ENCODE measurements at places on chromosomes 1 and 21.

DNA sequence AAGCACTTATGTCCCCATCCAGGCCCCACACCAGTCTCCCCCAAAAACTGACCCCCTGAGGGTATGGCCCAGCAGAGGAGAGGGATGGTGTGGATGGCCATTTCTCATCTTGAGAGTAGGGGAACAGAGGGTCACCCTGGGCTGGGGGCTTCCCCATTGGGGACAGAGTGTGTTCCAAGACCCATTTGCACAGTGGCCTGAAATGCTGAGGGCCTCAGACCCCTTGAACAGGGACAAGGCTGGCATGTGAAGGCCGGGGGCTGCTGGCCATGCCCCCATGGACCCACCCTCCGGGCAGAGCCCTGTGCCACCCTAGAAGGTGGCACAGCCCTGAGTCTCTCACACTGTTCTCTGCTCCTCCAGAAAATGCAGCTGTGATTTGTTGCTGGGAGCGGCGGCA is 8.0 kb downstream of the CTRC start:
- no peaks in the 10 kb centered on the region for H3K36me3 ChIP-seq
- no peaks in the 10 kb centered on the region for H3K4me1 ChIP-seq
- H3K27ac ChIP-seq, result no peak overlapping the region

- DNase-seq, result no peak
- no peaks in the 10 kb centered on the region for H3K36me3 ChIP-seq
- no peak overlapping the region for H3K27ac ChIP-seq
- no peak overlapping the region for H3K4me3 ChIP-seq
Observed at GRCh38 chr1:232650845-232651244, 20.9 kb upstream of the SIPA1L2 start.

DNA sequence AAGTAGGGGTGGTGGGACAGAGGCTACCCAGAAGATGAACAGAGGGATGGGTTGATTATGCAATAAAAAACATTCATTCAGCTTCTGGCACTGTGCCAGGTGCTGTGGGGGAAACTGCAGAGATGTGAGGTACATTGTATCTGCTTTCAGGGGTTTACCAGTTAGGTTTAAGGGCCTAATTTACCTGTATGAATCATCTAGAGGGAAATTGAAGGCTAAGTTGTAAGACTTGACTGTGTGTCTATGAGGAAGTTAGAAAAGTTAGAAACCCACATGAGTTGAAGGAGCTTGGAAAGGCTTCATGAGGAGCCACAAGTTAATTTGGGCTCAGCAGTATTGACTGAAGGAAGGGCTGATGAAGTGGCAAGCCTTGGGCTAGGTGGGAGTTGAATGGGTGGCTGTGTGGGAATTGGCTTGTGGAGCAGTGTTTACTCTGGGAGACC is 36.7 kb upstream of the APOBEC4 start:
- H3K27ac ChIP-seq, result no peak overlapping the region
- no peaks in the 10 kb centered on the region for H3K27me3 ChIP-seq
- H3K4me1 ChIP-seq, result no peaks in the 10 kb centered on the region
- no peak for DNase-seq

GRCh38 chr1:15371610-15372545 is 37.8 kb upstream of the EFHD2 start:
- H3K27ac ChIP-seq, result no peak overlapping the region
- no peak for DNase-seq
- H3K4me3 ChIP-seq, result no peak overlapping the region
- H3K36me3 ChIP-seq, result no peaks in the 10 kb centered on the region
- H3K4me1 ChIP-seq, result no peaks in the 10 kb centered on the region

DNA sequence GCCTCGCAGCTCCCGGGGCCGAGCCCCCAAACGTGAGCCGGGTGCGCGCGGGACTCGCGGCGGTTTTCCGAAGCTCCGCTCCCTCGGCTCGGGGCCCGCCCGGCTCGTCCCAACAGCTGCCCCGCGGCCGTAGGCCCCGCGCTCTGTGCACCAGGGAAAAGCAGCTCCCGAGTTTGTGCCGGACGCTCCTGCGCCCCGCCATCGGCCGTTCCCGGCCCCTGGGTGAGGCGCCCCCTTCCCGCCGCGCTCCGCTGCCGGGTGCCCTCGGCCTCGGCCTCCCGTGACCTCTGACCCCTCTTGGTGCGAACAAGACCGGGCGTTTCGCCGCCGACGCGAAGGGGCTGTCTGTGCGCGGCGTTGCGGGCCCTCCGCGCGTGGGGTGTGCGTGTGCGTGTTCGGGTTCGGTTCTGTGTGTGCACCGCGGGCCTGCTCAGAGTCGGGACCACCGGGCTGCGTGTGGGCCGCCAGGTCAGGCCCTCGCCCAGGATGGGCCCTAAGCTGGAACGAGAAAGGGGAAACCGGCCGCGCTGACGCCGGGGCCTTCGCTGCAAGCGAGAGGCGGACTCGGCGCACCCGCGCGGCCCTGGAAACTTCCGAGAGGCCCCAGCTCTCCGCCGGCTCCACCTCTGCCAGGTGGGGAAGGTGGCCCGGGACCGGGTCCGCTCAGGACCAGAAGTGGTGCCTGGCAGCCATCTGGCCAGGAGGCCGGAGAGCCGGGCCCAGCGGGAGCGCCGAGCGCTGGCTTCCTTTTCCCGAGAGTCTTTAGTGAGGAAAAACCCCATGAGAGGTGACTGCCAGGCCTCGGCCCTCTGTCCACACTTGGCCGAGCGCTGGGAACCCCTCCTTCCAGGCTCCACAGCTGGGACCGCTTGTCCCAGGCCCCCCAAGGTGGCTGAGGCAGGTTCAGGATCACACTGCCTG is 1.9 kb downstream of the PRDM16 start:
- peaks cover 56% of the 10 kb centered on the region for H3K4me1 ChIP-seq
- peak; percentile 40 for DNase-seq
- H3K27ac ChIP-seq, result peak overlapping the region; percentile 99
- no peaks in the 10 kb centered on the region for H3K27me3 ChIP-seq

GRCh38 chr21:44530221-44530902 is 9.6 kb downstream of the KRTAP10-1 start:
- no peaks in the 10 kb centered on the region for H3K36me3 ChIP-seq
- H3K27ac ChIP-seq, result no peak overlapping the region
- H3K4me1 ChIP-seq, result no peaks in the 10 kb centered on the region

DNA sequence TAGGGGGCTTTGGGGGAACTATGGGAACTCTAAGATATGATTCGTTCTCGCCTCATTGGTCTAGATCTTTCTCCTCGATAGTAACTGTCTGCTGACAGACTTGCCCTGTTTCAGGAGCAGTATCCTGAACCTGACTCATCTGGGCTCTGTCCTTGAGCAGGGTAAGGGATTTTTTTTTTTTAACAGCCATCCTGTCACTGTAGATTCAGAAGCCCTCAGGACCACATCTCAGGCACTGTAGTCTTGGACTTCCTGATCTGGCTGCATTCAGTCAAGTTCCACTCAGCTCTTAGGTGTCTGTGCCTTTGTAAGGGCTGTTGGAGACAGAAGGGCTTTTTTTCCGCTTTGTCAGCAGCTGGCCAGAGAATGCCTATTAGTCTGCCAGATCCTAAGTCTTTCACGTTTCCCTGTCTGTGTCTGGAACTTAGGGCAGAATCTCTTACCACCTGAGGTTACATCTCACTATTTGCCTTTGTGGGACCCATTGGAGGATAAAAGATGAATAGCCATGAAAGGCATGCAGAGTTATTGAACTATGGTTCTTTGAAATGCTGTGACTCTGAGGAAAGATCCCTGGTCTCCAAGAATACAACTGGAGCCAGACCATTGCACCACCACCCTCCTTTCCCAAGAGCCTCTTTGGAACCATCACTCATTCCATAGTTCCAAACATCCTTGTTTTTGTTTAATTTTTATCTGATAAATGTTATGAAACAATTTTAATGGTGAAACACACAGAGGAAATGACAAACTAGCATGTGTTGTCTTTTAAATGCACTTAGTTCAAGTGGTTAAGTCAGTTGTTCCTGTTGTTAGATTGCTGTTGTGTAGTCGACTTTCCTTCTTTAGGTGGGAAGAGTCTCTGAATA is 49.7 kb upstream of the MACF1 start:
- DNase-seq, result peak; percentile 81
- H3K4me3 ChIP-seq, result no peak overlapping the region
- H3K4me1 ChIP-seq, result peaks cover 95% of the 10 kb centered on the region
- no peaks in the 10 kb centered on the region for H3K27me3 ChIP-seq

DNA sequence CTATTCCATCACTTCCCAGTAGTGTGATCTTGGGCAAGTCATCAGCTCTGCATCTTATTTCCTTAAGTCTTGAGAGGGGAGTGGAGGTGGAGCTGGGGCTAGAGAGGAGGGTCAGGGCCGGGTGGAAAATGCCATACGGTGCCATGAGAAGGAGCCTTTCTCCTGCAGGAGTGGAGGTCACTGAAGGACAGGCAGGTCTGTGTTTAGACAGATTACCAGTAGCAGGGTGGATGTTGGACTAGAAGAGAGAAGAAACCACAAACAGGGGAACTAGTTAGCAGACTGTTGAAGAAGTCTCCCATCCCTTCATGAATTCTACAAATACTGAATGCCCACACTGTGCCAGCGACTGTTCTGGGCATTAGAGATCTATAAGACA is 13.9 kb upstream of the CPT2 start:
- peaks cover 5% of the 10 kb centered on the region for H3K4me1 ChIP-seq
- H3K36me3 ChIP-seq, result no peaks in the 10 kb centered on the region
- no peak overlapping the region for H3K27ac ChIP-seq
- DNase-seq, result no peak

GRCh38 chr1:51861669-51862068 is 16.9 kb downstream of the NRDC start:
- no peaks in the 10 kb centered on the region for H3K36me3 ChIP-seq
- H3K27ac ChIP-seq, result no peak overlapping the region
- H3K4me1 ChIP-seq, result no peaks in the 10 kb centered on the region
- no peak for DNase-seq
- no peak overlapping the region for H3K4me3 ChIP-seq
- no peaks in the 10 kb centered on the region for H3K27me3 ChIP-seq

DNA sequence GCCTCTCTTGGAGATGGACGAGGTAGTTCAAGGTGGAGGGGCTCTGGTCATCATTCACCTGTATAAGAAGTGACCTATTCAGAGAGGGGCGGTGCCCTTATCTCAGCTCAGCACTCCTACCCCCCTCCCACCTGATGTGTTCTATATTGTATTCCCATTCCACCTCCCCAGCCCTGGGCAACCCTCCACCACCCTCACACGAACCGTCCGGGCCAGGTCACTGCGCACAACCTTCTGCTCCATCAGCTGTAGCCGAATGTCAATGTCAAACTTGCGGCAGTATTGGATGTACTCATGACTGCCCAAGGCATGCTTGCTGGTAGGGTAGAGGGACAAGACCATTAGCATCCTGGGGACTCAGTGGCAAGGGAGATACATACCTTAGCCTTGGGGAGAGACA is 34.3 kb downstream of the PIK3C2B start:
- peaks cover 9% of the 10 kb centered on the region for H3K4me1 ChIP-seq
- H3K36me3 ChIP-seq, result peaks cover 16% of the 10 kb centered on the region
- H3K4me3 ChIP-seq, result no peak overlapping the region
- no peak overlapping the region for H3K27ac ChIP-seq

GRCh38 chr21:33286600-33287456 is 20.7 kb downstream of the IL10RB start:
- H3K36me3 ChIP-seq, result peaks cover 11% of the 10 kb centered on the region
- peak overlapping the region; percentile 85 for H3K27ac ChIP-seq
- no peaks in the 10 kb centered on the region for H3K27me3 ChIP-seq
- H3K4me1 ChIP-seq, result peaks cover 16% of the 10 kb centered on the region
- no peak overlapping the region for H3K4me3 ChIP-seq
- peak; percentile 67 for DNase-seq

DNA sequence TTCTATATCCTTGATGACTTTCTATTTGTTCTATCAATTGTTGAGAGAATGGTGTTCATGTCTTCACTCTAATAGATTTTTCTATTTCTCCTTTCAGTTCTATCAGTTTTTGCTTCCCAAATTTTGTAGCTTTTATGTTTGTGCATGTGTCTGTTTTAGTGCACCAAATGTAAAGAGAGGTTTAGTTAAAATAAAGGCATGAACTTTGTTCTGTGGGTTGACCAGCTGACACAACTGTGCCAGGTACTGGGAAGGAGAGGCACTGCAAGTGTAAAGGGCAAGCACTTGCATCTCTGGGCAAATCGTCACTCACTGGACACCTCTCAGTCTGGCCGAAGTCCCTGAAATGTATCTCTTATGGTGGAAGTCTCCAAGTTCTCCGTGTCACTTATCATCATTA is 38.6 kb upstream of the ABCD3 start:
- H3K27me3 ChIP-seq, result no peaks in the 10 kb centered on the region
- no peaks in the 10 kb centered on the region for H3K36me3 ChIP-seq
- peaks cover 5% of the 10 kb centered on the region for H3K4me1 ChIP-seq
- DNase-seq, result no peak

DNA sequence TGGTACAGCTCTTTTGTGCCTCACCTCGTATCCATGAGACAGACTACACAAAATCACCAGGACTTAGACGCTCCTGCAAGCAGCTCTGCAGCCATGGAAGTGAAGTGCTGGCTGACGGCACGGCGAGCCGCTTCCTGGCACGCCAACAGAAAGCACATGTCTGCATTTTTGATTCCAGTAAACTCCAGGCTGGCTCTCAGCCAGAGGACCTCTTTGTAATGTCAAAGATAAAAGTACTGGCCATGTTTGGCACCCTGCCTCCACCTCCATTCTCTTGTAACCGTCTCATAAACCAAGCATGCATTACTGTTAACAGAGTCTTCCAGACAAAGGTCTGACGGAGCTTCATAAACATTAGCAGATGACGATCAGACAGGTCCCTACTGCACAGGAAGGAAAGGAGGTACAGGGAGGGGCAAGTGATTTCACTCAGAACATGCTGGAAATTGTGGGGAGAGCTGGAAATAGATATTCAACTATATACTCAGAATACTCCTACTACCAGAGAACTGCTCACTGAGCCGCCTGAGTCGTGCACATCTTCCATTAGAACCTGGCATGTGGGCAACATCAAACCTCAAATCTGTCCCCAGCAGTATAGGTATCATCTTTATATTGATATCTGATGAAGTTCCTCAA is 632.0 kb downstream of the SMYD3 start:
- no peaks in the 10 kb centered on the region for H3K36me3 ChIP-seq
- no peak overlapping the region for H3K4me3 ChIP-seq
- peaks cover 3% of the 10 kb centered on the region for H3K4me1 ChIP-seq
- no peaks in the 10 kb centered on the region for H3K27me3 ChIP-seq
- H3K27ac ChIP-seq, result no peak overlapping the region

GRCh38 chr1:211697356-211697755 is 21.9 kb upstream of the NEK2 start:
- no peak for DNase-seq
- no peak overlapping the region for H3K4me3 ChIP-seq
- no peak overlapping the region for H3K27ac ChIP-seq
- H3K4me1 ChIP-seq, result peaks cover 9% of the 10 kb centered on the region
- H3K36me3 ChIP-seq, result no peaks in the 10 kb centered on the region

- H3K4me1 ChIP-seq, result no peaks in the 10 kb centered on the region
- H3K27ac ChIP-seq, result no peak overlapping the region
- no peaks in the 10 kb centered on the region for H3K27me3 ChIP-seq
- DNase-seq, result no peak
Observed at GRCh38 chr1:40638097-40639036, 27.1 kb downstream of the RIMS3 start.
